ENCODE measurements at places on chromosomes 6 and 20.

GRCh38 chr6:27514906-27515495, 42.1 kb upstream of the ZNF184 start:
- peak; percentile 9 for DNase-seq

DNA sequence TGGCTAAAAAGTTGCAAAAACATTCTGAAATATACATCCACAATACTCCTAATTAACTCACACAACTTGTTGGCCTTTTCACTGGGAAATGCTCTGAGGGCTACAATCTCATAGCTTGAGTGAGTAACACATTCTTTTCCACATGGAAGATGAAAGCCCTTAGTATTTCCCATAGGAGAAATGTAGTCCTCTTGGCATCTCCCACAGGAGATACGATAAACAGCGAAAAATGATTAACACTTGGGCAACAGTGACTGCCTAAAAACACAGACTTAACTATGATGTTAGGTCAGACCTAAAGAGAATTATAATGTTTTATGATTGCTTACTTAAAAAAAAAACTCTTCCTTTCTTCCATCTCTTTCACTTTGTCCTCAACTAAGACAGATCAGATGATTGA, 9.0 kb downstream of the MYLK4 start:
- no peak for DNase-seq

DNA sequence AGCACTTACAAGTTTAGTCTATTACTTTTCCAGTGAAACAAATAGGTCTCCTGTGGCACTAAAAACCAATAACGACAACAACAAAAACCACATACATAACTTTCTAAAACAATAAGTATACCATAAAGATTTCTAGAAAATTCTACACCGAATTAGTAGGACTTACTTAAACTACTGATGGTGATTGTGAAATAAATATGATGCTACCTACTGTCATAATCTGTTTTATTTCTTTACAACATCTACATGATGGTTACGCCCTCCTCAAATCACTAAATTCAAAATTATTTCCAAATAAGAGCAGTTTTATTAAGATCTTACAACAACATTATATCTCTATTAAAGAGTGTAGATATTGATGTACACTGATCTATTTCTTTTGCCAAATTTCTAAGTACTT, 147.0 kb downstream of the DST start:
- no peak for DNase-seq

DNA sequence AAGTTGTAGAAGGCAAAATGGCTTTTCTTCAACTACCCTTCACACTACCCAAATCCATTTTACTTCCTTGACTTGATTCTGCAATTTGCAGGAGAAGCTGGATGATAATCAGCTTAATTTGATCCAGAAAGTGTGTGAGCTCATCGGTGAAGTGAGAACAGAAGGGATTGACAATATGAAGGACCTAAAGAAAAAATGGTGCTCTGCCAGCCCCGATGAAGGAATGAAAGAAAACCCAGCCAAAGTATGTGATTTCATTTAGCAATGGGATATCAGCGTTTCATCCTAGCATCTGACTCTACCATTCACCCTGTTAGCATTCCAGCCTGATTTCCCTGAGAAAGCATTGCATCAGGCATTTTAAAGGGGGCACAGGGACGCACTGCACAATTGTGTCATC, 41.5 kb downstream of the CD164 start:
- DNase-seq, result no peak

- DNase-seq, result no peak
These were observed 359.4 kb downstream of the HDGFL1 start for GRCh38 chr6:22928775-22929174.

DNA sequence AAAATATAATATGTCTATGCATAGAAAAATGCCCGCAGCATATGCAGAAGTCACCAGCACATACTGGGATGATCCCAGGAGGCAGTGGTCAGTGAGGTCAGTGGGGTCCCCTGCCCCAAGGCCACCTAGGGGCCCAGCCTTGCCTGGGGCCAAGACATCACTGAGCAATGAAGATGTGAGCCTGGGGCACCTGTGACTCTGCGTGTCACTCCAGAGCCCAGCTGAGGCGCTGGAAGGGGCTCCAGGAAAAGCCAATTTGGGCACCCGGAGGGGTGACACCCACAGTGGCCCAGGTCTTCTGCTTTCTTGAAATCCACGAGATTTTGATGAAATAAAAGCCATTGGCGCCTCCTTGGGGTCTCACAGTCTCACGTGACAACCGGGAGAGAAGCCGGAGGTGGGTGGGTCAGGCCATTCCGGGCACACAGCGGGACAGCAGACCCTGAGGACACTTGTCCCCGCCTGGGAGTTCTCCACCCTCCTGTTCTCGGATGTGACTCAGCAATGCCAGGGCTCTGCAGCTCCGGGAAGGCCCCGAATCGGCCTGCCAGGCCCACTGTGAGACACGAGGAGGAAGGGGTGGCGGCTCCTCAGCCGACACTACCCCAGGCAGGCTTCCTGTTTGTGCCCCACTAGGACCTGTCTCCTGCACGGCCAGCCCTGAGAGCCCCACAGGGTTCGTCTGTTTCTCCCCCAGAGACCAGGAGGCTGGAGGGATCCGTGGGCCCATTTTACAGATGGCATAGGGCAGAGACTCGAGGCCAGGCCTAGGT, 24.4 kb upstream of the SLCO4A1 start:
- peak; percentile 21 for DNase-seq

DNA sequence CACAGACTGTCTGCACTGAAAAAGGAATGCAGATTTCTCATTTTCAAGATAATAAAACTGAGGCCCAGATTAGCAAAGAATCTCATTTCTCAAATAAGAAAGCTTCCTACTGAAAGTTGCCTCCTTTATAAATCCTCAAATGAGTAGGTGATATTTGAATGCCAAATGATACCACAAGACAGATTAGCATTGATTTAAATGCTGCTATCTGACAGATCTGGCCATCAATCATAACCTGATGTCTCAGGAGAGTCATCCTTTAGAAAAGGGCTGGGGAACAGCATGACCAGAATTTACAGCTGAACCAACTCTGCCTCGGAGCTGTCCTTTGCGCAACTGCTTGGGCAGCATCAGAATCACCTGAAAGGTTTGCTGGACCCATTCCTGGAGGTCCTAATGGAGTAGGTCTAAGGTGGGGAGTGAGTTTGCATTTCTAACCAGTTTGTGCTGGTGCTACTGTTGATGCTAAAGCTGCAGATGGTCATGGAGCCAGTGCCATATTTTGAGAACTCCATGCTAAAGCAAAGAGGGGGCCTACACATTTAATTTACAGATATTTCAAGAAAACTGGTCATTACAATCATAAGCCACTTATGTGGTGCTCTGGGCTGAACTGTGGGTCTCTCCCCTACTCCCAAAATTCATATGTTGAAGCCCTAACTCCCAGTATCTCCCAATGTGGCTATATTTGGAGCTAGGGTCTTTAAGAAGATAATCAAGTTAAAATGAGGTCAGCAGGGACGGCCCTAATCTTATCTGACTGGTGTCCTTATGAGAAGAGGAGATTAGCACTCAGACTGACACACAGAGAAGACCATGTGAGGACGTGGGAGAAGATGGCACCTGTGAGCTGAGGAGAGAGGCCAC, 295.5 kb upstream of the JARID2 start:
- no peak for DNase-seq

- no peak for DNase-seq
These were observed 47.9 kb upstream of the CLDN20 start for GRCh38 chr6:155215906-155216305.

DNA sequence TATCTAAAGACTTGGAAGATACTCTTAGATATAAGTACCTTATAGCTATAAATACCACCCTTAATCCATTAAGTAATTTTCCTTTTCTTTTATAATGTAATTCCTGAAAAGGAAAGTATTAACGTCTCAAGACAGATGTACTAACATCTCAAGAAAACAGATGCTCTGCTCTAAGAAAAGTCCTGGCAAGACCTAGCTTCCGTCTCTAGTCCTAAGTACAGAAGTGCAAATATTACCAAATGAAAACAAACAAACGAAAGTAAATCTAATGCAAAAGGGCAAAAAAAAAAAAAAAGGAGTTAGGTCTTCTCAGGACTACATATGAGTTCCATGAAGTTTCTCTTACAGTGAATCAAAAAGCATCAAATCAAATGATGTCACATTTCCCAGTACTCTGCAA, 106.8 kb upstream of the PDE10A start:
- DNase-seq, result no peak

- DNase-seq, result no peak
These were observed 132.5 kb downstream of the FAXC start for GRCh38 chr6:99216959-99217358.

GRCh38 chr6:90184334-90185298, 112.0 kb downstream of the BACH2 start:
- DNase-seq, result peak; percentile 32

DNA sequence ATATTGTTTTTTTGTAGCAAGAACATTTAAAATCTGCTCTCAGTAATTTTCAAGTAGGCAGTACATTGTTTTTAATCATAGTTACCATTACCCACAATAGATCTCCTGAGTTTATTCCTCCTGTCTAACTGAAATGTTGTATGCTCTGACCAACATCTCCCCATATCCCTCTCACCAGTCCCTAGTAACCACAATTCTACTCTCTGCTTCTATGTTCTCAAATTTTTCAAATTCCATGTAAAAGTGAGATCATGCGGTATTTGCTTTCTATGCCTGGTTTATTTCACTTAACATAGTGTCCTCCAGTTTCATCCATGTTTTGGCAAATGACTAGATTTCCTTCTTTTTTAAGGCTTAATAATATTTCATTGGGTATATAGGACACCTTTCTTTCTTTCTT, 300.5 kb downstream of the KCNQ5 start:
- DNase-seq, result no peak

- peak; percentile 43 for DNase-seq
These were observed 99.9 kb upstream of the PMEPA1 start for GRCh38 chr20:57809661-57810172.

DNA sequence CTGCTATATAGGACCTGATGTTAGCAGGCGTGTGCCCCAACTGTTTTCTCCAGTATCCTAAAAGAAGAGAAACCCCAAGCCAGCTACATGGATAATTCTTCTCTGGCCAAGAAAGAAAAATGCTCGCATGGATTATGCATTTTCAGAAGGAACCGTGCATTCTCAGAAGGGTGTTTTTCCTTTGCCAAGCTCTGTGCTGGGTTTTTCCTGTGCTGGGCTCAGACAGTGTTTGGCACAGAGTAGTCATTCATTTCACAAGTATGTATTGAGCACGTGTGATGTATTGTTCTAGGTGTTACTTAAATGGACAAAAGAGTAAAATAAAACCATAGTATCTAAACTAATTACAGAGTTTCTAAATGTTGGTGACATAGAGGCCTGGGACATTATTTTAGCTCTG, 62.7 kb upstream of the ZNF133 start:
- DNase-seq, result no peak

DNA sequence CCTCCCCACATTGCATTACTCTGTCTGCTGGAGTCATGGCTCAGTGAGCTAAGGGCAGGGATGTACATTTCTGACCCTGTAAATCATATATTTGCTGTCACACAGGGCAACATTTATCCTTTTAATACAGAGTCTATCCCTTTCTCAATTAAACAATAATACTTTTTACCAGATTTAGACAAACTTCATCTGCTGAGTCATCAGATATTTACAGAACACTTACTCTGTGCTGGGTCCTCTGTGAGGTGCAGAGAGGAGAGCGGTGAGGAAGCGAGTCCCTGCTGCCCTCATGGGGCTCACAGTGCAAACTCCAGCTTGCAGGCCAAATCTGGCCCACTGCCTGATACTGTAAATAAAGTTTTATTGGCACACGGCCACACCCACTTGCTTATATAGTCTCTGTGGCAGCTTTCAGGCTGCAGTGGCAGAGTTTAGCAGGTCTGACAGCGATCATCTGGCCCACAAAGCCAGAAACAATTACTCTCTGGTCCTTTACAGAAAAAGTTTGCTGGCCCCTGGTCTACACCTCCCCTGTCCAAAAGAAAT, 144.5 kb downstream of the CDH26 start:
- DNase-seq, result peak; percentile 18

GRCh38 chr6:35471836-35472345, 3.7 kb downstream of the RPL10A start:
- no peak for DNase-seq

DNA sequence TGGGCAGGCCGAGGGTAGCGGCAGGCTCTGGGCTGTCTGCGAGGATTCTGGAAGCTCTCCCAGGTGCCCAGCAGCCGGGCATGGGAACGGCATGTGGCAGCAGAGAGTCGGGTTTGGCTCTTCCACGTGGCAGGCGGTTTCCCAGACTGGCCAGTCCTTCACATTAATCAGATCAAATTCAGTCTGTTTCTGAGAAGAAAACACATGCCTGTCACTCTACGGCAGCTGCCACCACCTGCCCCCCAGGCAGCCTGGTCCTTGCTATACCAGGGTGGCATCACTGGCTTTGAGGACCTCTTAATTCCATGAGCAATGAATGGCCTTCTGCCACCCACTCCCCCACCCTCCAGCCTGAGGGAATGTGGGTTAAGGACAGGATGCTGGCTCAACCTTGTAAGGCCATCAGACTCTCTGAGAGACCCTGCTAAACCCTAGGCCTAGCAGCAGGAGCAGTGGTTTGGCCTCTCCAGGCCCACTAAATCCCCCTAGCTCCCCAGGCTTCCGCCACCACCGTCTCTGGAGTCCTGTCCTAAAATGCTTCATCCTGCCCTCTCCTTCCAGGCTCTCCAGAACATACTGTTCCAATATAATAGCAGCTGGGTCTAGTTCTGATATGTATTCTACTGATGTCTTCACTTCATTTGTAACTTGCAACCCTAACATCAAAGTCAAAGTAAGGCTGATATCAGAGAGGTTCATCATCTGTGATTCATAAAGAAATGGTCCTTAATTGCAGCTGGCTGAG, 47.8 kb downstream of the PLCG1 start:
- no peak for DNase-seq

GRCh38 chr6:32794510-32794909, 22.3 kb downstream of the HLA-DOB start:
- DNase-seq, result no peak

DNA sequence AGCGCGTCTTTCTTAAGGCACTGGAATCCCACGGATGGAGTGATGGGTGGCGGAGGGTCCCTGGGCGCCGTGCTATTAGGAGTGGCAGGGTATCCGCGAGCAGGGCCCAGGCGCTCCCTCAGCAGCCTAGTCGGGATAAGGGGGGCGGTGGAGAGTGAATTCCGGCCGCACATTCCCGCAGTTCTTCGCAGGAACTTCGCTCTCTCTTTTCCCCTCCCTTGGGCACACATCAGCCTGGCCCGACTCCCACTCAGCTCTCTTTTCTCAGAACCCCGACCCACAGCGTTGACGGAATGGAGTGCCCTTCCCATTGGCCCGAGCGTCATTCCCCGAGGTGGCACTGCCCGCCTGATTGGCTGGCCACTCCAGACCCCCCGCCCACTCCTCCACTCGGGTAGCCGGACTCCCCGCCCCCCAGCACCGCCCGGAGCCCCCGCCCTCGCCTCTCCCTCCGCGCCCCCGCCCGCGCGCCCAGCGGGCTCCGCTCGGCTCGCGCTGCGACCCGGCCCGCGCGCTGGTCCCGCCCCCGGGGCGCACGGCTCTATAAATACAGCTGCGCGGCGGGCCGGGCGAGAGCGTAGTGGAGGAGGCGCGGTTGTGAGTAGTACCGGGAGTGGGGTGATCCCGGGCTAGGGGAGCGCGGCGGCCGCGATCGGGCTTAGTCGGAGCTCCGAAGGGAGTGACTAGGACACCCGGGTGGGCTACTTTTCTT, at the start of gene ID4:
ID4 (plus strand) TSS at position 572 of the 712 bp plus-strand sequence. CDS start 385 bp downstream, outside the sequence.
- DNase-seq, result peak; percentile 96

GRCh38 chr6:24428615-24429014, 25.9 kb downstream of the MRS2 start:
- DNase-seq, result no peak

Measured in ELF-1 (cell line).